ENCODE measurements at places on chromosomes 4 and X. TPM values are rescaled to one million over a fixed set of nuclear protein-coding genes. Genes with fewer than 3 reads are reported as not detected.

TMPRSS11F gene
- total RNA-seq = not detected

RFC1 gene
- 32.1 TPM for total RNA-seq

UBA6 gene
- 73.7 TPM for total RNA-seq

GABRE gene
- 20.7 TPM for total RNA-seq

RIPPLY1 gene
- total RNA-seq = not detected

HGFAC gene
- total RNA-seq = 0.64 TPM

RTL3 gene
- 0.18 TPM for total RNA-seq

NSUN7 gene
- total RNA-seq = 1.6 TPM

TAF7L gene
- total RNA-seq = 1.7 TPM

XK gene
- not detected for total RNA-seq

FGF2 gene
- total RNA-seq = 3.0 TPM

NEUROG2 gene
- total RNA-seq = not detected

PSAPL1 gene
- total RNA-seq = not detected

FRAS1 gene
- total RNA-seq = 23.1 TPM

C1QTNF7 gene
- not detected for total RNA-seq

INTS12 gene
- total RNA-seq = 31.3 TPM

ZNF732 gene
- total RNA-seq = 1.1 TPM

PLXNA3 gene
- 25.4 TPM for total RNA-seq

ZNF141 gene
- 2.2 TPM for total RNA-seq

AKAP14 gene
- not detected for total RNA-seq

SORBS2 gene
- total RNA-seq = 175 TPM

IBSP gene
- total RNA-seq = not detected

MAGEB2 gene
- not detected for total RNA-seq

HSD17B10 gene
- total RNA-seq = 57.0 TPM

BEX2 gene
- total RNA-seq = 1.3 TPM

FAM47E gene
- not detected for total RNA-seq

PABPC1L2B gene
- not detected for total RNA-seq

F9 gene
- not detected for total RNA-seq

ARMCX1 gene
- total RNA-seq = 17.8 TPM

CLDN2 gene
- total RNA-seq = not detected

GAB3 gene
- total RNA-seq = 8.0 TPM

PLS3 gene
- 293 TPM for total RNA-seq

SCML1 gene
- total RNA-seq = 8.2 TPM

GPR82 gene
- not detected for total RNA-seq

MSX1 gene
- total RNA-seq = 13.0 TPM

IL9R gene
- not detected for total RNA-seq

CYP4V2 gene
- total RNA-seq = 13.8 TPM

MMRN1 gene
- 28.7 TPM for total RNA-seq

DNAAF6 gene
- total RNA-seq = not detected

ADH7 gene
- total RNA-seq = not detected

TMEM31 gene
- total RNA-seq = not detected

GPR50 gene
- total RNA-seq = not detected

All from glomerular endothelial cell (primary cell).